PC-9 (cell line): ENCODE measurements at places on chromosomes 5 and 9. TPM values are rescaled to one million over a fixed set of nuclear protein-coding genes. Genes with fewer than 3 reads are reported as not detected.
A peak's percentile ranks its signal among the peaks of the same experiment; 100 is the strongest.

- no peaks in the 10 kb centered on the region for H3K27me3 ChIP-seq
- H3K4me1 ChIP-seq = no peaks in the 10 kb centered on the region
- no peaks in the 10 kb centered on the region for H3K36me3 ChIP-seq
- no peak overlapping the region for H3K27ac ChIP-seq
These were observed 81.0 kb downstream of the NNT start for GRCh38 chr5:43683884-43684471.

- H3K27ac ChIP-seq = no peak overlapping the region
- H3K4me1 ChIP-seq = no peaks in the 10 kb centered on the region
- no peaks in the 10 kb centered on the region for H3K36me3 ChIP-seq
- H3K27me3 ChIP-seq = no peaks in the 10 kb centered on the region; the same call in 1 of the 2 replicates
- DNase-seq = no peak
- H3K4me3 ChIP-seq = no peak overlapping the region
These were observed 227.2 kb downstream of the RAB3C start for GRCh38 chr5:58810086-58810485.

DNA sequence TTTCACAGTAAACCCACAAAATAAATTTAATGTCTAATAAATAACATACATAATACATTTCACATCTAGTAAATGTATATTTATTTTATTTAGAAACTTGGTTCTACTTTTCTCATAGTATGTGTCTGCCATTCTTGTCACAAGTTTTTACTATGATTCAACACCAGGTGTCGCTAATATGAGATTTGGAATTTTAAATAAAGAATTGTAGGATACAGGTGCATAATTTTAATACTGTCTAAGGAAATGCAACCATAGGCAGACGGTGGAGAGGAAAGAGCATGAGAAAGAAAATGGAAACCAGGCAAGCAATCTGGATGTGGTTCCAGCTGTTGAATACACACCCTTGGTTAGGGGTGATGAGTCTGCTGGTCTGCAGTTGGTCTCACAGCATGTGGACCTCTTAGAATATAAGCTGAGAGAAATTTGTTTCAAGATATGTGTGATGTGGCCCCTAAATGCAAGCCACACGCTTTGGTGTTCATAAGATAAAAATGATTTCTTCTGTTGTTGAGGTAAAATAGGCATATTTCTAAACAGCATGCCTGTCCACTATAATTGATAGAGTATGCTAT lies 114.7 kb upstream of the TXNDC8 start:
- no peak overlapping the region for H3K27ac ChIP-seq
- 0 out of 2 replicates have a peak, but pooled peaks cover 2% of the 10 kb centered on the region for H3K36me3 ChIP-seq
- H3K4me1 ChIP-seq = no peaks in the 10 kb centered on the region
- no peak overlapping the region for H3K4me3 ChIP-seq
- H3K27me3 ChIP-seq = no peaks in the 10 kb centered on the region

- peaks cover 5% of the 10 kb centered on the region; the same call in 1 of the 2 replicates for H3K36me3 ChIP-seq
- no peaks in the 10 kb centered on the region for H3K4me1 ChIP-seq
- H3K27me3 ChIP-seq = no peaks in the 10 kb centered on the region
- H3K27ac ChIP-seq = no peak overlapping the region
- no peak for DNase-seq
These were observed 42.7 kb downstream of the DDX31 start for GRCh38 chr9:132627106-132627505.

DNA sequence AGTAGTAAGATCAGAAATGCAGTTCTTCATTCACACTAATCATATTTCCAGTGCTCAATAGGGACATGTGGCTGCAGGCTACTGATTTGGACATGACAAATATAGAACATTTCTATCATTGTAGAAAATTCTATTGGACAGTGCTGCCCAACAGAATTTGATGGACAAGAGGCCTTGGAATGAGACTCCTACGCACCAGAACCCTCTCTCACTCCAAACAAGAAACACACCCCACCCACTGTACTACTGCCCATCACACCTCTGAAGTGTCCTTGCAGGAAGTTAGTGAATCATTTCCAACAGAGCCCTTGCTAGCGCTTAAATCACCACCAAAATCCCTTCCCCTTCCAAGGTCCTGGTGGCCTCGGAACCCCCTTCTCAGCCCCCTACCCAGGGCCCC lies 66.5 kb downstream of the ROR2 start:
- peaks cover 87% of the 10 kb centered on the region for H3K27me3 ChIP-seq
- no peak overlapping the region for H3K4me3 ChIP-seq
- DNase-seq = no peak
- H3K36me3 ChIP-seq = no peaks in the 10 kb centered on the region

- H3K4me1 ChIP-seq = peaks cover 6% of the 10 kb centered on the region; the same call in 1 of the 2 replicates
- DNase-seq = no peak
These were observed 71.5 kb downstream of the HSPA4 start for GRCh38 chr5:133123297-133123696.

- H3K36me3 ChIP-seq = no peaks in the 10 kb centered on the region
- H3K27me3 ChIP-seq = no peaks in the 10 kb centered on the region
- DNase-seq = peak; percentile 6
These were observed 3.7 kb upstream of the ENTPD2 start for GRCh38 chr9:137057545-137057944.

DNA sequence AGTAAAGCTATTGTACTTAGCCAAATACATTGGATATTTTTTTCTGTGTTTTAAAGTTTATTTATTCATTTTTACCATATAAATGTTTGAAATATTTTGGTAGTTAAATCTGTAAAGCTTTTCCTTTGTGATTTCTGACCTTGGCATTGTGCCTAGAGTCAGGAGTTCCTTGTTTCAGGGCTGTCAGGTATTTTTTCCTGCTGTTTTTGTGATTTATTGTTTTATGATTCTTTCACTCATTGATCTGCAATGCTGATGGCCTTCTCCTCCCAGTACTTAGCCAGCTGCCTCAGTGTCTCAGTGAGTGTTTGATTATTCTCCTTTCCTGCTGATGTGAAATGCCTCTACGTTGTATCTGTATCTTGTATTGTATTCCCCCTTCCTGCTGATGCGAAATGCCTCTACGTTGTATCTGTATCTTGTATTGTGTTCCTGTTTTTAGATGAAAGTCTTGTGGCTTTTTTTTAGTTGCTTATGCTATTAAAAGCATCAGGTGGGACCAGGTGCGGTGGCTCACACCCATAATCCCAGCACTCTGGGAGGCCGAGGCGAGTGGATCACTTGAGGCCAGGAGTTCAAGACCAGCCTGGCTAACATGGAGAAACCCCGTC lies 61.0 kb downstream of the EHMT1 start:
- H3K36me3 ChIP-seq = no peaks in the 10 kb centered on the region
- no peak for DNase-seq
- no peaks in the 10 kb centered on the region for H3K27me3 ChIP-seq
- H3K4me3 ChIP-seq = no peak overlapping the region
- H3K27ac ChIP-seq = no peak overlapping the region
- H3K4me1 ChIP-seq = no peaks in the 10 kb centered on the region

DNA sequence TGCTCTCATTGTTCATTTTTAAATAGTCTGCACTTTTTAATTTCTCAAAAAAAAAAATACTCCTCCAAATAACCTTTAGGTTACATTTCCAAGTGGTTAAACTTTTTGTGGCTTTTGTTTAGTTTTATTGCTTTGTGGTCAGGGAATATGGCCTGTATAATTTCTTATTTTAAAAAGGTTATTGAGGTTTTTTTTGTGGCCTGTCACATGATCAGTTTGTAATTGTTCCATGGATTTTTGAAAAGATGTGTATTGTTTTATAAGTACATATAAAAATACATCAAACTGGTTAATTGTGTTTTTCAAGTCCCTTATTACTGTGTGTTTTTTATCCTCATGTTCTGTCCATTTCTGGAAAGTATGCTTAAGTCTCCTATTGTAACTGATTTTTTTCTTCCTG lies 64.0 kb downstream of the ZNF618 start:
- H3K36me3 ChIP-seq = no peaks in the 10 kb centered on the region
- DNase-seq = no peak
- no peak overlapping the region for H3K4me3 ChIP-seq
- no peak overlapping the region for H3K27ac ChIP-seq
- H3K27me3 ChIP-seq = peaks cover 43% of the 10 kb centered on the region

- no peak overlapping the region for H3K4me3 ChIP-seq
- no peaks in the 10 kb centered on the region for H3K36me3 ChIP-seq
- H3K27me3 ChIP-seq = peaks cover 79% of the 10 kb centered on the region
- no peak for DNase-seq
These were observed 103.3 kb upstream of the WWC1 start for GRCh38 chr5:168188182-168188581.

GRCh38 chr5:60350794-60351193 lies 349.2 kb downstream of the DEPDC1B start:
- H3K27ac ChIP-seq = no peak overlapping the region
- H3K4me1 ChIP-seq = no peaks in the 10 kb centered on the region
- H3K36me3 ChIP-seq = no peaks in the 10 kb centered on the region
- peak; percentile 16 for DNase-seq
- H3K27me3 ChIP-seq = no peaks in the 10 kb centered on the region

DNA sequence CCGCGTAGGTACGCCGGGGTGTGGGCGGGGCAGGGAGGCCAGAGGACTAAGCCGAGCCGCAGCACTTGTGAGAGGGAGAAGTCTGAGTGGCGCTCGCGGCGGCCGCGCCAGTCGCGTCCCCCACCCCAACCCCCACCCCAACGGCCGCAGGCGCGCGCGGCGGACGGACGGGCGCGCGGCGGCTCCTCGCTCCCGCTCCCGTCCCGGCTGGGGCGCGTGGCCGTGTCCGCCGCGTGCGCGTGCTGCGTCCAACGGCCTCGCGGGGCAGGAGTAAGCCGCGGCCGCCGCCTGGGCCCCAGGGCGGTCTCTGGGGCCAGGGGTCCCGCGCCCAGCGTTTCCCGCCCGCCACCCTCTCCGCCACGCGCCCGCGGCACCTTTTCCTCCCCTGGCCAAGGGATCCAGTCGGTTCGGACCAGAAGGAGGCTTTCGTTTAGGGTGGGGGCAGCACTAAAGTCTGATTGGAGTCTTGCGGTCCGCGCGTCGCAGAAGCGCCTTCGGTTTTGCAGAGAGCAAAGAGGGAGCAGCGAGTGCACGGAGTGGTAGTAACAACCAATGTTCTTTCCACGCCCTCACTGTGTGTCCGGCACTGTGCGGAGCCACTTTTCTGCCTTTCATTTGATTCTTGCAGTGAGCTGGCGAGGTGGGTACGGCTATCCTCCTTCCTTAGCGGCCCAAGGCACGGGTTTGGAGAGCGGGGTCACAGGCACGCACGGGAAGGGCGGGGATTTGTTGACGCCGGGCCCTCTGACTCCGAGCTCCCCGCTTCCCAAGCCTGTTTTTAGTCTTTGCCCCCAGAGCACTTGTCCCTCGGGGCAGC lies 483 bp downstream of the G3BP1 start:
- peak overlapping the region; percentile 66 for H3K27ac ChIP-seq
- no peaks in the 10 kb centered on the region for H3K27me3 ChIP-seq
- DNase-seq = peak; percentile 29
- H3K4me3 ChIP-seq = peak overlapping the region; percentile 92
- H3K36me3 ChIP-seq = peaks cover 21% of the 10 kb centered on the region
- H3K4me1 ChIP-seq = peaks cover 34% of the 10 kb centered on the region

GRCh38 chr9:137589441-137590122 lies 730 bp downstream of the ZMYND19 start:
- DNase-seq = no peak
- H3K4me1 ChIP-seq = peaks cover 13% of the 10 kb centered on the region
- peaks cover 8% of the 10 kb centered on the region; the same call in 1 of the 2 replicates for H3K36me3 ChIP-seq
- no peak overlapping the region for H3K27ac ChIP-seq
- H3K4me3 ChIP-seq = peak overlapping the region; percentile 91

GRCh38 chr5:1280177-1281037 lies 14.5 kb downstream of the TERT start:
- DNase-seq = no peak
- no peak overlapping the region for H3K27ac ChIP-seq
- H3K36me3 ChIP-seq = no peaks in the 10 kb centered on the region
- no peak overlapping the region for H3K4me3 ChIP-seq

DNA sequence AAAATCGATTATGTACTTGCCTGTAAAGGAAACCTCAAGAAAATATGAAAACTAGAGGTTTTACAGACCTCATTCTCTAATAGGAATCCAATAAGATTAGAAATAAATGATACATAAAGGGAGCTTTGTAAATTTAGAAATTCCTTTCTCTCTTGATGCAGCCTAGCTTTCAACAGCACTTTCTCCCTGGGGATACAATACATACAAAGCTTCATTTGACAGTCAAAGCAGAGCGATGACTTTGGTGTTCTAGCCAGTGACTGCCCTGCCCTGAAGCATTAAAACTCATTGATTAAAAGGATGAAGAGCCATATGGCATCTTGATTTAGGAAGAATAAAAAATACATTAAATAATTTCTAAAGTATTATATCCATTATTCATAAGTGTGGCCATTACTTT lies 46.3 kb upstream of the GLIS3 start:
- no peak overlapping the region for H3K4me3 ChIP-seq
- no peaks in the 10 kb centered on the region for H3K27me3 ChIP-seq
- H3K4me1 ChIP-seq = no peaks in the 10 kb centered on the region
- H3K36me3 ChIP-seq = no peaks in the 10 kb centered on the region
- H3K27ac ChIP-seq = no peak overlapping the region

- no peaks in the 10 kb centered on the region for H3K27me3 ChIP-seq
- no peak overlapping the region for H3K4me3 ChIP-seq
- no peaks in the 10 kb centered on the region for H3K36me3 ChIP-seq
- peak; percentile 78 for DNase-seq
- peaks cover 44% of the 10 kb centered on the region for H3K4me1 ChIP-seq
These were observed 96.8 kb upstream of the IFNK start for GRCh38 chr9:27427272-27427643.

DNA sequence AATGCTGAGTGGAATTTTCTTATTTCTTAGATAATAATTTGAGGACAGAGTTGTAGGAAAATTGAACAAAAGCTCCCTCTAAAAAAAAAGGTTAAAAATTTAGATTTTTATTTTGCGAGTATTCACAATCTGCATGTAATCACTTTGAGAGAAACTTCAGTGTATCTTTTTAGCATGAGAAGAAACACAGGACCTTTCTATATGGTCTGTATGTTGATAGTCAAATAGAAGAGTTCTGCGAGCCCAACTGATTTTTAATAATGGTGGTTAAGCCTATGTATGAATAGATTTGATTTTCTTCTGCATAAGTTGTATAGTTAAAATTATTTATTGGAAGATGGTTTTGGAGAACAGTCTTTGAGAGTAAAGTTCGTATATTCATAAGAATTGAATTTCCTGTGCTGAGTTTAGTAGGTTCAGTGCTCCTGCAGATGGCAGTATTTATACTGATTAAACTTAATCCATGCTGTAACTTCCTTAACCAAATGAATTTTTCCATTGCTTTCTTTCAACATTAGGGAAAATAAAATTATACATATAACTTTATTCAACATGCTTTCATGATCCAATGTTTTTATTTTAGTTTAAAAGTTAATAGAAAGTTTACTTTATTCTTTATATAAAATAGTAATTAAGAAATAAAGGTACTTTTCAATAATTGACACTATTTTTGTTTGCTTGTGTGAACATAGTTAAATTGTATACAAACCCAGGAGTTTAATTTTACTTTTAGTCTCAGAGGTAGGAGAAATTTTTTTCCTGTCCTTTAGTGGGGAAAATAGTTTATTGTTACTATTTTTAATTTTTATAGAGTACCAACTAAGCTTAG lies 19.6 kb downstream of the TCERG1 start:
- peaks cover 70% of the 10 kb centered on the region for H3K36me3 ChIP-seq
- H3K4me3 ChIP-seq = no peak overlapping the region
- no peaks in the 10 kb centered on the region for H3K4me1 ChIP-seq
- H3K27me3 ChIP-seq = no peaks in the 10 kb centered on the region
- no peak overlapping the region for H3K27ac ChIP-seq
- DNase-seq = no peak

PCA3 gene
- total RNA-seq = not detected in 2 replicates

CMYA5 gene
- 0.81 and 0.88 TPM in 2 replicates for total RNA-seq

GMCL2 gene
- not detected in 2 replicates for total RNA-seq
